PC-3 (cell line): ENCODE measurements at places on chromosomes 13 and 19. TPM values are rescaled to one million over a fixed set of nuclear protein-coding genes. Genes with fewer than 3 reads are reported as not detected.

ZNF700 gene
- 6.7 and 9.5 TPM in 2 replicates for total RNA-seq

GRIK5 gene
- total RNA-seq, result 0.12 TPM in 1 of 2 replicates, not detected in the other

POGLUT2 gene
- 4.5 and 6.7 TPM in 2 replicates for total RNA-seq

DNA sequence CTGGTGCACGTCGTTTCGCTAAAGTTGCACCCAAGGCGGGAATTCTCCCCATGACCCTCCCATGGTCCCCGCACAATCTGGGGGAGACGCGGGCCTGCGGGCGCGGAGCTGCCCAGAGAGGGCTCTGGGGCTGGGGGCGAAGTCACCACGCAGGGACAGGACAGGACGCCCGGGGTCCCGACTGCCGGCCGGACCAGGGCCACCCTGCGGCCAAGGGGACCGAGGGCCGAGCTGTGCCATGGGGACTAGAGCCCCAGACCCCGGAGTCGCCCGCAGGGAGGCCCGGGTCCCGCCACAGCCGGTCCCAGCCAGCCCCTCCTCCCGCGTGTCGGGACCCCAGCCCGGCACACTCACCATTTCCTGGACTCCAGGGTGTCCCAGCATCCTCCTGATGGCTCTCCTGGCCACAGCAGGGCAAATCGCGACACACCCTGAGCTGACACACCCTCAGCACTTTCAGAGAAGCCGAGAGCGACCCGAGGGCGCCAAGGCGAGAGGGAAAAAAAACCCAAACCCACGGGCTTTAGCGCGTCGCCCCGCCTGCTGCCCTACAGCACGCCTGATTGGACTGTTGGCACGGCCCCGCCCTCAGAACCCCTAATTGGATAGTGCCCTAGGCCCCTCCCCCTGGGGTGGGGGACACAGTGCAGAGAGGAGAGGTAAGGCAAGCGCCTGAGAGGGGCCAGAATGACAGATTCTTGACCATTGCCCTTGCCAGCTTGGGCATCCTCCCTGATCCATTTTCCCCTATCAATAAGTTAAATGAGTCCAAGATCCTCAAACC lies 28.6 kb downstream of the ZNF44 start:
- no peak for DNase-seq

- peak; percentile 78 for DNase-seq
Observed at GRCh38 chr13:48448959-48449614, 36.2 kb upstream of the LPAR6 start.

GRCh38 chr19:50772476-50772875 lies 2.2 kb downstream of the GPR32 start:
- DNase-seq, result peak; percentile 39

DNA sequence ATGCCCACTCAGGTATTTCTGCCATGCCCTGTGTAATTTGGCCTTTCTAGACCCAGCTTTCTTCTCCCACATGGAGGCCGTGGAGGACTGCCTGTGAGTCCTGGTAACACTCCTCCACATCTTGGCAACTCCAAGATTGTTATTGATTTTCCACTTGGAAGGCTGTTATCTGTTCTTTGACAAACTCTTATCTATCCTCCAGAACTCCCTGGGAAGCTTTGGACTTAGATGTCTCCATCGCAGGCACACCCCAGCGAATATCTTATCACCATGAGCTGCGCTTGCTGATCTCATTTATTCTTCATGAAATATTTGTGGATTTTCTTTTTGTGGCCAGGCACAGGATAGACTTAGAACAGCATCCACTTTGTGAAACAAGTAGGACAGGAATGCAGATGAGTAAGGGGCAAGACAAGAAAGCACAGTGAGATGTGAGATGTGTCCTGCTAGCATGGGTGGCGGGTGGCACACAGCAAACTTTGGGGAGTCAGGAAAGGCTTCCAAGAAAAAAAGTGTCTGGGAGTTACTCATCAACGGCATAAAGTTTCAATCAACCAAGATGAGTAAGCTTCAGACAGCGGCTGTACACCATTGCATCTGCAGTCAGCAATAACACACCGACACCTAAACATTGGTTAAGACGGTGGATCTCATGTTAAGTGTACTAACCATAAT lies 84.5 kb upstream of the IRS2 start:
- DNase-seq, result peak; percentile 59

DNA sequence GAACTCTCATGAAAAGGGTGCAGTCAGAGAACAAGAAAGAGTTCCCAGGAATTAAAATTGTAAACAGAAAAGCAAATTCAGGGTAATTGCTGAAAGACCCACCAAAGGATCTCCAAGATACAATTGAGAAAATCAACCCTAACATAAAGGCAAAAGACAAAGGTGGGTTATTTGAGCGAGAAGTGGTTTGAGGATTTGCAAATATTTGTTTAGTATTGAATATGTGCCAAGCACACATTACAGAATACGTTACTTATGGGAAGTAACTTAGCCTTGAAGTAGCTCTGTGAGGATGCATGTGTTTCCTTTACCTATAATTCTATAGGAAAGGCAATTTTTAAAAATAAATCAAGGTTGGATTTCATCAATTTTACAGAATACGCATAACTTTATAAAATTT lies 10.0 kb upstream of the CEACAM21 start:
- no peak for DNase-seq

DNA sequence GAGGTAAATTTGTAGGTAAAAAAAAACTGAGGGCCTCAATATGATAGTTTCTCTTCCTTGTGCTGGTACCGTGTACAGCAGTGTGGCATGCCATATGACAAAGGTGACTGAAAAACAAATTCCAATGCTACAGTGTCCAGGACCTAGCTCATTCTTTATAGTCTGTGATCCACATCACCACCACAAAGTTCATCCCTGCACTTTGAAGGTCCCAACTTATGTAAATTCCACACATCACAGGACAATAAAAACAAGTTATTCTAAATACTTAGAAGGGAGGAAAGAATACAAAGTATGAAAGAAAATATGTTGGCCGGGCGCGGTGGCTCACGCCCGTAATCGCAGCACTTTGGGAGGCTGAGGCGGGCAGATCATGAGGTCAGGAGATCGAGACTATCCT lies 314.6 kb upstream of the SGCG start:
- DNase-seq, result no peak
